ENCODE measurements at places on chromosomes 6 and 20. TPM values are rescaled to one million over a fixed set of nuclear protein-coding genes. Genes with fewer than 3 reads are reported as not detected.

The SLC13A3 gene
- 0.36 TPM for total RNA-seq

The SIRT5 gene
- 20.6 TPM for total RNA-seq

DNA sequence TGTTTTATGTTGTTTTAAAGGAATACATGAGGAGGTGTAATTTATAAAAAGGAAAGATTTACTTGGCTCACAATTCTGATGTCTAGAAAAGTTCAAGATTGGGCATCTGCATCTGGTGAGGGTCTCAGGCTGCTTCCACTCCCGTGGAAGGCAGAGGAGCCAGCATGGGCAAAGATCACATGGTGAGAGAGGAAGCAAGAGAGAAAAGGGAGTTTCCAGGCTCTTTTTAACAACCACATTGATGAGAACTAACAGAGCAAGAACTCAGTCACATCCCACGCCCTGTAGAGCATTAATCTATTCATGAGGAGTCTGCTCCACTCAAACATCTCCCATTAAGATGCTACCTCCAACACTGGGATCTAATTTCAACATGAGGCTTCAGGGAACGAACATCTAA, 1666.3 kb downstream of the HACE1 start:
- DNase-seq: no peak

DNA sequence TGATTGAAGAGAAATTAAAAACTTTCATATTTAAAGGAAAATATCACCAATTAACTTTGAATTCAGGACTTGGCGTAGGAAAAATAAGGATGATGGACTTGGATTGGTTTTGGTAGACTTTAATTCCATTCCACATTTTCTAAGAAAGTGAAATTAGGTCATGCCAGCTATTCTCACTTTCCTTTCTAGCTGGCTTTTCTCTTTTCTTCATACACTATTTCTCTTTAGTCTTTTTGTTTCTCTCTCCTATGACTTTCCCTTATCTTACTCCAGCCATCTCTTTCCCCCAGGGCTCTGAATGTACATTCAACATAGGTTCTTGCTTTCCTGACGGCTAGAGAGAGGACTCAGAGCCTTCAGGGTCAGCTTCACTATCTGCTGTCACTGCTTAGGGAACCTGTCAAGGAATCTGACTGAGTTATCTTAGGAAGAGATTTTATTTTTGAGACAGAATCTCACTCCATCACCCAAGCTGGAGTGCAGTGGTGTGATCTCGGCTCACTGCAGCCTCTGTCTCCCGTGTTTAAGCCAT, 61.4 kb upstream of the MCM9 start:
- DNase-seq: no peak

GRCh38 chr6:148251891-148252290, 90.7 kb upstream of the SASH1 start:
- DNase-seq: no peak

- no peak for DNase-seq
Observed at GRCh38 chr20:59349277-59349676, 48.9 kb downstream of the EDN3 start.

The BMP6 gene
- not detected for total RNA-seq

The SPDEF gene
- not detected for total RNA-seq

The IL17A gene
- total RNA-seq: not detected

The SLC22A23 gene
- 12.5 TPM for total RNA-seq

The SPATS1 gene
- total RNA-seq: not detected

The TEAD3 gene
- total RNA-seq: 0.20 TPM

DNA sequence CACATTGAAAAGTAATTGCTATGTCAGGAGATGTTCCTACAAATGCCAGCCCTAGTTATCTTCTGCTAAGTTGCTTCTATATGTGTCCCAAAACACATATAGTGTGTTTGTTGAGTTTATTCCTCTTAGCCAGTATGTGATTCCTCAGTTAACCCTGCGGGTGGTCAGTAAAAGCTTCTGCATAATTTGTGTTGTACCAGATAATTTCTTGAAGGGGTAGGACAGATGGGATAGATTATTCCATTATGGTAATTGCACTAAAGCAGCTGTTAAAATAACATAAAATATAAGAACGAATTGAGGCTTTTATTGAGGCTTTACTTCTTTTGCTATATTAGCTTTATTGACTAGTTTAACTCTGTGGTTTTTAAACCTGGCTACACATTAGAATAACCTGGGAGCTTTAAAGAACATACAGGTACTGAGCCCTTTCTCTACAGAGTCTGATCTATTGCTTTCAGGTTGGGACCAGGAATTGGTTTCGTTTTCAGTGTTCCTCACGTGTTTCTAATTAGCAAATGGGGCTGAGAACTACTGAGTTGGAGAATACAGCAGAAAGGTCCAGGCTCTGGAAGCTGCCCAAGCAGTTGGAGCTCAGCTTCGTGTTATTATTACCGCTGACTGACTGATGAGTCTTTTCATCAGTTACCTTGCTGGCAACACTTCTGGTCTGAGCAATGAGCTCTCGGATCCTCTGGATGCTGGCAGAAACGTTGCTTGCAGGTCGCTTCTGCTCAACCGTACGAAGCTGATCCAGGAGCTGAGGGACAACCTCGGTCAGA, 56.9 kb downstream of the FAM229B start:
- DNase-seq: no peak

- no peak for DNase-seq
Observed at GRCh38 chr6:20853828-20854227, 319.6 kb downstream of the CDKAL1 start.

DNA sequence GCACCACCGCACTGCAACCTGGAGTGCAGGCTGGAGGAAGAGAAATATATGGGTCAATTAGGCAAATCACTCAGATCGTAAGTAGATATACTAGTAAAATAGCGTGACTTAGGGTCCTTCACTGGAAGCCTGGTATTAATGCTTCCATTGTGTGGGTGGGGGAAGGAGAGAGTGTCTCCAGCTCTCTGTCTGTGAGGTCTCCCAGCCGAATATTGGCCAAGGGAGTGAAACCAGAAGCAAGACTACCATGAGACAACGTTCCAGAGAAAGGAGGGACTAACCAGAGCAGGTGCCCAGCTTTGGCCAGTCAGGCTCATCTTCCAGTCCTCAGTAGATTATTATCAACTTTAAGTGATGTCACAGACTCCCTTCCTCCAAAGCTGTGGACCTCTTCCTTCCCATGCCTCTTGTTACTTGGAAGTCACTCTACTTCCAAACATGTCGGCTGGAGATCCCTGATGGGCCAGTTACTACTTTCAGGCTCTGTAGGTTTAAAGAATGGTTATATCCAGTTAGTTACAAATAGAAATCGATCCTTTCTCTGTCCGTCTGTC, 28.8 kb downstream of the MTHFD1L start:
- DNase-seq: no peak

The TFAP2D gene
- total RNA-seq: not detected

DNA sequence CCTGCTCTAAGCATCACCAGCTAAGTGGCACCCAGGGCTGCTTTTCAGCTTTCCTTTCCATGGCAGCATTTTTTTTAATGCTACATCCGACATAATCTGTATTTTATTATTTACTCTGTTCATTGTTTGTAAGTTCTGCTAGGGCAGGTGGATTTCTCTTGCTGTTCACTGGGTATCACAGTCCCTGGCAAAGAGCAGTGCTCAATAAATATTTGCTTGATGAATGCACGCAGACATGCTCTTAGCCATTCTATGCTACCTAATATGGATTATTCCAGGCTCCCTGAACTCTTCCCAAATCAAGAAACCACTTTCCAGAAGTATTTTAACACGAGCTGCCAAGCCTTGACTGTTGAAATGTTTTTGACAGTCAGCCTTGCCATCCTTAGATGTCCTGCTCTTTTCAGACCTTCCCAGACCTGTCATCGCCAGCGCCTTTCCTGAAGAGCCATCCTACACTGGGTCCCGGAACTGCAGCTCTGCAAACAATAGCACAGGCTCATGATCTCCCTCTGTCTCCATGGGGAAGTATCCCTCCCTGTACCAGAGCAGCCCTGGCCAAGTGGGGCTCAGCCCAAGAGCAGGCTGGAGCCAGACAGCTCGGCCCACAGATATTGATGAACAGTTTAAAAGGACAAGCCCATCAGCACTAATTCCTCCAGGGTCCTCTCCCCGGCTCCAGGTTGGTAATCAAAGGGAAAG, 136.5 kb upstream of the CDH4 start:
- no peak for DNase-seq

GRCh38 chr6:56677559-56677958, 34.9 kb upstream of the DST start:
- no peak for DNase-seq

DNA sequence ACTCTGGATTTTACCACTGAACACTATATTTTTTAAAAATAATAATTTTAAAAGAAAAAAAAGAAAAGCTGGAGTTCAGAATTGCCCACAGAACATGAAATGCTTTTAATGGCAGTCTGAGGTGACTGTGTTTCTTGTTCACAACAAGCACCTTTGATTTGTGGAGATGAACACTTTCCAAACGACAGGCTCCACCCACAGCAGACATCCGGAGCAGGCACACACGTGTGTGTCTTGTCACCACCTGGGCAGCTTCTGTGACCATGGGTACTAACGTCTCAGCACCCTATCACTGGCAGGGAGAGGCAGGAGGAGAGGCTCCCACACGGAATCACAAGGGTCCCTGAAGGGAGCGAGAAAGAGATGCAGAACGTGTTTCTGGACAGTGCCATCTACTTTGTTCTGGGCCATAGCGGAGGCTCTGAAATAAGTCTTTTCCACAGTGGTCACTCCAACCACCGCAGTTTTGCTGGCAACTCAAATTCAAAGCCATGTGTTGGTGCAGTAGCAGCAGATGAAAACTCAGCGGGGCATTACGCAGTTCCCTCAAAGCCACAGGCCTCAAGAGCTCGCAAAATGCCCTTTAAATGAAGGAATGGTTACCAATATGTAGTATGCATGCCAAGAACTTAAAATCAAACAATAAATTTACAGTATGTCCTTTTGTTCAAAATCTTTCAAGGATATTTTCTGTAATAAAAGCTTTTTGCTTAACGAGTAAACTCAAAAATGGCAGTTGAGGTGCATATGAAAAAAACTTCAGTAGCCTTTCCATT, 242.2 kb downstream of the FOXC1 start:
- no peak for DNase-seq

- no peak for DNase-seq
Observed at GRCh38 chr6:126102358-126102757, 116.0 kb downstream of the TRMT11 start.

The PRPH2 gene
- not detected for total RNA-seq

The RGS17 gene
- not detected for total RNA-seq

The TMC2 gene
- not detected for total RNA-seq

Data from CD4-positive, alpha-beta memory T cell (primary cell).